ENCODE measurements at places on chromosomes 6 and 20.

GRCh38 chr20:41524980-41525613 lies 93.1 kb downstream of the CHD6 start:
- DNase-seq = no peak

- no peak for DNase-seq
Measured at GRCh38 chr6:12001004-12001705, 11.0 kb upstream of the HIVEP1 start.

DNA sequence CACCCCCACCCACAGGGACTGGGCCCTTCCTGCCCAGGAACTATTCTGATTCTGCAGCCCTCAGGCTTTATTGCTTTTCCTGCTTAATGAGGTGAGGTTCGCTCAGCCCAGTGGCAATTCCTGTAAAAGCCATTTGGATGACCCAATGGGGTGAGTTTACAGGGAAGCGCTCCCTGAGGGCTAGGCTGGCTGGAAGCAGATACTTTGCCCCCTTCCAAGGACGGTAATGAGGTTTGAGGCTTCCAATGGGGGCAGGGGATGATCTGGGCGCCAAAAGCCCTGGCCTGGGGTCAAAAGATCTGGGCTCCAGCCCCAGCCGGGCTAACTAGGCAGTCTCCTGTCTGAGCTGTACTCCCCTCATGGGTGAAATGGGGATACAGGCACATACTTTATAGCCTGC lies 41.8 kb downstream of the RIPOR3 start:
- DNase-seq = no peak

GRCh38 chr6:137271245-137272183 lies 52.3 kb upstream of the IFNGR1 start:
- peak; percentile 36 for DNase-seq

GRCh38 chr6:118186672-118187567 lies 279.9 kb downstream of the SLC35F1 start:
- DNase-seq = no peak

DNA sequence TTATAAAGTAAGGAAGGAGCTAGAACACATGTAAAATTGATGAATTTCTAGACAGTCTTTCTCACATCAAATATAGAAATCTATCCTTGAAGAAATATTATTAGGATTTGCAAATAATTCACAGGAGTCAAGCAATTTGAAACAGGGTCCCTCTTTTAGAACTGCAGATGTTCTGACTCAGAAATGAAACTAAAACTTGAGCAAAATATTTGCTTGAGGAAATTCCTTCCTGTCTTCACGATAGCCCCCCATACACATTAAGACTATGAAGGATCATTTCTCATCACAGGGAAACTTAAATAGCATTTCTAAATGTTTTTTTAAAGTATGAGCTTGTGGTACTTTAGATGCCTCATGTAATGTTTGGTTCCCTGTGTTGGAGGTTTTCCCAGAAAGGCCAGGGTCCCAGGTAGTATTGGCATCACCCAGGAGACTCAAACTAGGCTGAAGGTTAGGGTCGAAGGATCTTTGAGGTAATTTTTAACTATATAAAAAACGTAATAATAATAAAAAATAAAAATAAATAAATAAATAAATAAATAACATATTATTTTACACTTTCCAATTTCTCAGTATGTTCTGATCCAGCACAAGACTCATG lies 144.0 kb upstream of the TBX18 start:
- no peak for DNase-seq
